ENCODE measurements at places on chromosomes 7 and 10.
A peak's percentile ranks its signal among the peaks of the same experiment; 100 is the strongest.

DNA sequence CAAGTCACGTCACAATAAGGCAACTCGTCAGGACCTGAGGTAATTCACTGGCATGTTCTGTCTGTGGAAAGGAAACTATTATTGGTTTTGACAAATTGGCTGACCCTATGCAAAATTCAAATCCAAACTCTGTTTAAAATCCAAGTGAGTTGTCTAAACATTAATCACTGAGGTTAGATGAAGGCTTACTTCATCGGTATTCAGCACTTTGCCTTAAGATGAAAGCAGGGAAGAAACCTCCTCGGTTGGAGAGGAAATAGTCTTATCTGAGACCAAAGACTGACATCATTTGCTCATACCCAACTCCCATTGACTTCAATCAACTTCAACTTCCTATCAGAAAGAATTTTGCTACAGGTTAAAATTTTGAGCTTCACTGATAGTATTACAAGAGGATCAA lies 355.1 kb upstream of the MBL2 start:
- DNase-seq: no peak

DNA sequence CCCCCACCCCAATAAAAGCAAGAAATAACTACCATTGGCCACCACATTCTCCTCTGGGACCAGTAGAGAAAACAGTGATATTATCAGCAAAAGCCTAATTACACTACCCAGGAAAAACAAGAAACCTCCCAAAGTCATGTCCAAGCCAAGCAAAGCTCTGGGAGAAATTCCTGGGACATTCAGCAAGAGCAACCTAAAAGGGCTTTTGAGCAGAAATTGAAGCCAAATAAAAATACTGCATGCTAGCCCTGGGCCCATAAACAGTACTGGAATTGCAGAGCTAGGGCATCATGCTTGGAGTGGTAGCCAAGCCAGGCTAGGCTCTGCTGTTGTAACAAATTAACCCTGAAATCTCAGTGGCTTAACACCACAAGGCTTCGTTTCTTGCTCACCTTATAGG lies 347.9 kb downstream of the LRMDA start:
- DNase-seq: no peak

DNA sequence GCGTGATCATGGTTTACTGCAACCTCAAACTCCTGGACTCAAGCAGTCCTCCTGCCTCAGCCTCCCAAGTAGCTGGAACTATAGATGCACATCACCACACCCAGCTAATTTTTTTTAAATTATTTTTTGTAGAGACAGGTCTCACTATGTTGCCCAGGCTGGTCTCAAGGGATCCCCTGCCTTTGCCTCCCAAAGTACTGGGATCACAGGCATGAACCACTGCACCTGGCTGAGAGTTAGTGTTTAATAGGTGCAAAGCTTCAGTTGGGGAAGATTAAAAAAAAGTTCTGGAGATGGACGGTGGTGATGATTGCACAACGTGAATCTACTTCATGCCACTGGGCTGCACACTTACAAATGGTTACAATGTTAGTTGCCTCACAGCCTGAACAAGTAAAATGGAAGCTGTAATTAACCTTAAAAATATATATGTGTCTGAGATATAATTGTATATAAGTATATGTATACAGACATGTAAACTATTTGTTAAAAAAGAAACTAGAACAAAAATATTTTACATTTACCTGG lies 106.4 kb upstream of the ZNF438 start:
- DNase-seq: no peak

DNA sequence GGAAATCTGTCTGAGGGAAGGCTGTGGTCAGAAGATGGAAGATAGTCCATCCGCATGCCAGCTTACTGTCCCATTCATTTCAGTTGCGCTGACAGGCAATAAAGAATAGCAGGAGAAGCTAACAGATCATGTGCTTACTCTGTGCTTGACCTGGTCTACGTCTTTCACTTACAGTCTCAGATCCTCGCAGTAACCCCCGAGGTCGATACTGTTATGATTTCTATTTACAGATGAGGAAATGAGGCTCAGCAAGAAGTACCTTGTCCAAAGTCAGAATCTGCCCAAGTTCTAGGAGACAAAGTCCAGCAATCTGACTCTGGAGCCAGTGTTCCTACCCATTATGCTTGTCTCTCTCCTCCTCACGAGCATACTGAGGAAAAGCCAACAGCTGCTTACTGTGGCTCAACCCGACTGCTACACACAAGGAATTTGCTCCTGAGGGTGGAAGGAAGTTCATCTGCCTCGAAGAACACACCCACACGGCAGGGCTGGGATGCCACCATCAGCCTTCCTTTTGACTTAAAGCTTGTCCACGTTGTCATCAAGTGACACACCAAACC lies 74.2 kb downstream of the MINPP1 start:
- peak; percentile 27 for DNase-seq

DNA sequence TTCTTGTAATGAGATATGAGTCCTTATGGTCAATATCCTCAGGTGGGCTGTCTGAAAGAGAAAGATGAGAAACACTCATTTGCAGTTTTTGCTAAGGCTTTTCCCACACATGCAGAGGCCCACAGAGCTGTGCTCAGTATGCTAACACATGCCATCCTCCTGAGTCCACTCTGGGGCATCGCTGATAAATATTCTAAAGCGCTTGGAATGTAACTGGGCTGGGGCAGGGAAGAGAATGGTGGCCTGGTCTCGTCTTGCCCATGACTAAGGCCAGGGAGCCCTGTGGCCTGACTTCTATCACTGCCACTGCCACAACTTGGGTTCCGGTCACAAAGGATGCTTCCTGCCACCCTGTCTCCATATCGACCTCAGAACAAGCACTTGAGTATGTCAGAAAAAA lies 199.7 kb upstream of the FRMD4A start:
- DNase-seq: no peak

DNA sequence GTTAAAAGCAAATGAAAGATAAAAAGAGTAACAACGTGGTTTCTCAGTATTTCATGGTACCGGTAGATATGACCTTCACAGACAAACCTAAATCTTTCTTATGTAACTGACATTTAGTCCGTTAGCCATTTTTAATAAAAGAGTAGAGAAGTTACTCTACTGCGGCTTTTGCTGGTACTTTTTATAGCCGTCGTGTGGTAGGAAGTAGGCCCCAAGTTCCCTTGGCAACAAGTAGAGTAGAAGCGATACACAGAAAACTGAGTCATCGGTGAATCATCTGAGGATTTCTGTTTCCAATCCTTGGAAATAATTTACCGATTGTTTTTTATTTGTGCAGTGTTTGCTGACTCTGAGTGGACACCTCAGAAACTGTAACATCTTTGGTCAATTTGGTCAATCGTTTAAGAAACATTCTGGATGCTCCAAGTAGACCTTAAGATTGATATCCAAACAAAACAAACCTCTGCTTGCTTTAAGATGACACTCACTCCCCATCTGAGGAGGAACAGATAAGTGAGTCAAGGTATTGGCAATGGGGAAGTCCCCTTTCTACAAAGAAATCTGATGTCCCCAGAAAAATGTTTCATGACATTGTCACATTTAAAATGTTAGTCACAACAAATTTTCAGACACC lies 63.9 kb upstream of the AHR start:
- DNase-seq: peak; percentile 84

DNA sequence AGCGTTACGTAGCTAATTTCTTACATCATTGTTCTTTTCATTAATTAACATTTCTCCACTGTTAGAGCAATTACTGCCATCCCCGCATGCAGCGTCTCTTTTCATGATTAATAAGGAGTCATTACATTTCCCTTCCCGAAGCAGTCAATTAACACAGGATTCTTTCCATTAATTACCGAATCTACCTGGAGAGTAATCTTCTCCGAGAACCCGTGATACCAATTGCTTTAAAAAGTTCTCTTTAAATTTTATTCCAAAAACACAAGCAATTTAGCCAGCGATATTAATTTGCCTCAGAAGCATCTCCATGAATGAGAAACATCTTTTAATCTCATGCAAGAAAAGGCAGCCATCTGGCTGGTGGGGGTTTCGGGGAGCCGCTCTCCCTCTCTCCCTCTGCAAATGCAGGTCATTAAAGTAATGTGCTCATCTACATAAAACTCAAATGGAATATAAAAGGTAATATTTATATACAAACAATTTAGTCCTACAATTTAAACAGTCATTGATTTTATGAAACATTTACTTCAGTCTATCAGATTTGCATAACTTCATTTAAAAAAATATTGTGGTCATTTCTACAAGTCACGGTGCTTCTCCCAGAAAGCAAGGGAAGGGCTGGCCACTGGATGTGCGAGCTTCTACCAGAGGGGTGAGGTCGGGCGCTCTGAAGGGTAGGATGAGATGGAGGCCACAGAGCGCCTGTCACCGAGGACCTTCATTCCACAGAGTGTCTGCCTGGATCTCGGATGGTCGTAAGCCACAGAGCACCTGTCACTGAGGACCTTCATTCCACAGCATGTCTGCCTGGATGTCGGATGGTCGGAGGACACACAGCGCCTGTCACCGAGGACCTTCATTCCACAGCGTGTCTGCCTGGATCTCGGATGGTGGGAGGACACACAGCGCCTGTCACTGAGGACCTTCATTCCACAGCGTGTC lies 145.0 kb downstream of the WDR37 start:
- no peak for DNase-seq

DNA sequence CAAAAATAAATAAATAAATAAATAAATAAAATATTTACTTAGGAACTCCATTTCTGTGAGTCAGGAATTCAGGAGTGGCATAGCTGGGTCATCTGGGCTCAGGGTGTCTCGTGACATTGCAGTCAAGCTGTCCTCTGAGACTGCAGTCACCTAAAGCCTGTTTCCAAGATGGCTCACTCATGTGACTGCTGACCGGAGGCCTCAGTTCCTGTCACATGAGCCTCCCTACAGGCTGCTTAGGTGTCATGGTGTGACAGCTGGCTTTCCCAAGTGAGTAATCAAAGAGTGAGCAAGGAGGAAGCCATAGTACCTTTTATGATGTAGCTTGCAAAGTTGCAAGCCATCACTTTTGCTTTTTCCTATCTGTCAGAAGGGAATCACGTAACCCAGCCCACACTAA lies 128.6 kb upstream of the KCTD7 start:
- DNase-seq: no peak

DNA sequence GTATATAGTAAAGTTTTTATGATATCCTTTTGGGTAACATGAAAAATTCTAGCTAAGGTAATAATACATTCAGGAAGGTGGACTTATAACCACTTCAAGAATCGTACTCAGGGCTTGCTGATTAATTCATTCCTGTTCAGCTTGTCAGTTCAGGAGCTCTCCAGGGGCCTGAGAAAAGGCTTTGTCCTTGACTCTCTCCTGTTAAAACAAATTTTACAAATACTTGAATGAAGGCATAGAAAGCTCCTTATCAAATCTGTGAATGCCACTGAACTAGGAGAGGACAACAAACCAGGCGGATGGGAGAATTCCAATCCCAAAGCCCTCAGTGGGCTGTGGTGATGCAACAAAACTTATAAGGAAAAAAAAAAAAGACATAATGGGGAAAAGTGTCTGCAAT lies 354.5 kb upstream of the ZMIZ1 start:
- no peak for DNase-seq

GRCh38 chr10:29240986-29241660 lies 47.7 kb upstream of the LYZL1 start:
- peak; percentile 42 for DNase-seq

- no peak for DNase-seq
Measured at GRCh38 chr7:132276234-132276630, 300.0 kb downstream of the PLXNA4 start.

DNA sequence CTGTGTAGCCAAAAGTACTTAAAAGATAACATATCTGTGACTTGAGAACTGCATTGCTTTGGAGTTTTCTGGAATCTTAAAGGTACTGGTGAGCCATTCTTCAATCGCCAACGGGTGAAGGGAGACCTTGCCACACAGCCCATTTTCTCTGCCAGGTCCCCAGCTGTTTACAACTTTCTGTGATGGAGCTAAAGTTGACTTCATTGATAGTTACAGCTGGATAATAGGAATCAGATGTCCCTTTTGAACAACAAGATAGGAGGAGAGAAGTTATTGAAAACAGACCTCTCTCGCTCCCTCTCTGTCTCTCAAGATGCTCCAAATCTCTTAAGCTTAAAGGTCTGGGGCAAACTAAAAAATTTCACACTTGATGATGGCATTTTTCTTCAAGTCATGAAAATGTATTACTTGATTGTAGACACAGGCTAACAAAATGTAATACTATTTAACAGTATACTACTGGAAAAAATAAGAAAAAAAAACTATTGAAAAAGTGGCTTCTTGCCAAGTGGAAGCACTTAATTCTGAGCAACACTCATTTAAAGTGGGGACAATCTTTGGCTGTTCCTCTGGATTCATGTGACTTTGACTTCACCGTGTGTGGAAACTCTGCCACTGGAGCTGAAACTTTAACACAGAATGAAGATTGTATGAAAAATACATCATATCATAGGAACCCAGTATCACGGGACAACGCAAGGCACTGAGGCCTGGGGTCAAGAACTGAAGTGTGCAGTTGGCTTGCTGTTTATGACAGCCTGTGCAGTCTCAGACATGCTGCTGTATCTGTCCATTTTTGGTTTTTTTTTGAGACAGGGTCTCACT lies 78.4 kb upstream of the AFAP1L2 start:
- DNase-seq: no peak

- DNase-seq: peak; percentile 27
Measured at GRCh38 chr10:100019787-100020141, 10.0 kb upstream of the DNMBP start.

GRCh38 chr7:20747001-20747400 lies 39.7 kb downstream of the SP8 start:
- no peak for DNase-seq

- peak; percentile 75 for DNase-seq
Measured at GRCh38 chr10:6721964-6722615, 142.0 kb upstream of the PRKCQ start.

DNA sequence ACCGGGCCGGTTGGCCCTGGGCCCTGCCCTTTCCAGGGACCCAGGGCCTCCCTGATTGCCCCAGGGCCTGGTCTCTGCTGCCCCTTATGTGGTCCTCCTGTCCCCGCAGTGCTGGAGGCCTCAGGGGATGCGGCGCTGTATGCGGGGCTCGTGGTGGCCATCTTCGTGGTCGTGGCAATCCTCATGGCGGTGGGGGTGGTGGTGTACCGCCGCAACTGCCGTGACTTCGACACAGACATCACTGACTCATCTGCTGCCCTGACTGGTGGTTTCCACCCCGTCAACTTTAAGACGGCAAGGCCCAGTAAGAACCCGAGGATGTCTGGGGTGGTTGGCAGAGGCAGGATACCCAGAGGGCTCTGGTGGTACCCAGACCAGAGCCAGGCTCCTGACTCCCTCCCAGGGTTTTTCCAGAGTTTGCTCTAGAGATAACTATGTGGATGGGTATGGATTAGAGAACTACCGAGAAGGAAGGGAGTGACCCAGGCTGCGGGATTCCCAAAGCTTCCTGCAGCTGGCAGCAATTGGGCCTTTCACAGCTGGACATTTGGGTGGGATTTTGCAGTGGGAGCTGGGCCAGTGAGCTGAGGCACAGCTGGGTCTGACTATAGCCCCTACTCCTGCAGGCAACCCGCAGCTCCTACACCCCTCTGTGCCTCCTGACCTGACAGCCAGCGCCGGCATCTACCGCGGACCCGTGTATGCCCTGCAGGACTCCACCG lies 28.1 kb upstream of the SLC29A3 start:
- no peak for DNase-seq
